Kidney (tissue), 22 donors: ENCODE measurements at places on chromosomes 3 and 15.

DNA sequence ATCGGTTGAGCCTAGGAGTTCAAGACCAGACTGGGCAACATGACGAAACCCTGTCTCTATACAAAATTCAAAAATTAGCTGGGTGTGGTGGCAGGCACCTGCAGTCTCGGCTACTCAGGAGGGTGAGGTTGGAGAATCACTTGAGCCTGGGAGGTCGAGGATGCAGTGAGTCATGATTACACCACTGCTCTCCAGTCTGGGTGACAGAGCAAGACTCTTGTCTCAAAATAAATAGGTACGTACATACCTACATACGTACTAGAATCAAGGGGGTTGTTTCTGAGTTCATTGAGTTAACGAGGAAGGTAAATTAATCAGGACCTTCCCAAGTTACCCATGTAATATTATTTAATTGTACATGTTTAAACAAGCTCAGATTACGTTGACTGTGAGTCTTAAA is 97.5 kb downstream of the CHL1 start:
- DNase-seq, result no peak

- no peak for DNase-seq
Measured at GRCh38 chr3:21649519-21649918, 101.5 kb downstream of the ZNF385D start.

GRCh38 chr3:43872301-43872700 is 181.6 kb downstream of the ABHD5 start:
- DNase-seq, result peak; percentile 8

DNA sequence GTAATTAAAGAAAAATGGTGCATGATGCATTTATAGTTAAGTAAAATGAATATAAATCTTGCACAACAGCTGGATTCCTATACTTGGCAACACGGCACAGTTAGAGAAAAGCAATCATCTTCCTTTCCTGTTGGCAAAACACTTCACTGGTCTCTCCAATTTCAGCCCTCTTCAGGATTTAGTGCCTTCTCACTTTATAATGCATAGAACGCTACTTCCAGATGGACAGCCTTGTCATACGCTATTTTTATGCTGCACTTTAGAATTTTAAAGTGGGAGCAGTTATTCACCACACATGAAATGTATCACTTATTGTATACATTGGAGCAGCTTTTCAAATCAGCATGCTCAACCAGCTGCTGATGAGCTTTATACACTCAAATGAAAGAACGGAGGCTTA is 194.4 kb upstream of the GBE1 start:
- no peak for DNase-seq

- DNase-seq, result no peak
Measured at GRCh38 chr3:49674497-49674983, 389 bp downstream of the APEH start.
